ENCODE measurements at places on chromosomes 12 and 14.

GRCh38 chr12:12523229-12523628 lies 39.4 kb downstream of the DUSP16 start:
- DNase-seq, result no peak

- no peak for DNase-seq
Observed at GRCh38 chr12:59500915-59501314, 94.9 kb upstream of the SLC16A7 start.

DNA sequence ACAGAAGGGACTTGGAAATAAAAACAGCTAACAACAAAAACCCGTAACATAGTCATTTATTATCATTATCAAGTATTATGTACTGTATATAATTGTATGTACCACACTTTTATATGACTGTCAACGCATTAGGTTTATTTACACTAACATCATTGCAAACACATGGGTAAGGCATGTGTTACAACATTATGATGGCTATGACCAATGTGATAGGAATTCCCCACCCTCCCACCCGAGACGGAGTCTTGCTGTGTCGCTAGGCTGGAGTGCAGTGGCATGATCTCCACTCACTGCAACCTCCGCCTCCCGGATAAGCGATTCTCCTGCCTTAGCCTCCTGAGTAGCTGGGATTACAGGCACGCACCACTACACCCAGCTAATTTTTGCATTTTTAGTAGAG lies 82.6 kb downstream of the ERC1 start:
- DNase-seq, result no peak

- DNase-seq, result no peak
Observed at GRCh38 chr12:59803735-59804134, 207.9 kb downstream of the SLC16A7 start.

DNA sequence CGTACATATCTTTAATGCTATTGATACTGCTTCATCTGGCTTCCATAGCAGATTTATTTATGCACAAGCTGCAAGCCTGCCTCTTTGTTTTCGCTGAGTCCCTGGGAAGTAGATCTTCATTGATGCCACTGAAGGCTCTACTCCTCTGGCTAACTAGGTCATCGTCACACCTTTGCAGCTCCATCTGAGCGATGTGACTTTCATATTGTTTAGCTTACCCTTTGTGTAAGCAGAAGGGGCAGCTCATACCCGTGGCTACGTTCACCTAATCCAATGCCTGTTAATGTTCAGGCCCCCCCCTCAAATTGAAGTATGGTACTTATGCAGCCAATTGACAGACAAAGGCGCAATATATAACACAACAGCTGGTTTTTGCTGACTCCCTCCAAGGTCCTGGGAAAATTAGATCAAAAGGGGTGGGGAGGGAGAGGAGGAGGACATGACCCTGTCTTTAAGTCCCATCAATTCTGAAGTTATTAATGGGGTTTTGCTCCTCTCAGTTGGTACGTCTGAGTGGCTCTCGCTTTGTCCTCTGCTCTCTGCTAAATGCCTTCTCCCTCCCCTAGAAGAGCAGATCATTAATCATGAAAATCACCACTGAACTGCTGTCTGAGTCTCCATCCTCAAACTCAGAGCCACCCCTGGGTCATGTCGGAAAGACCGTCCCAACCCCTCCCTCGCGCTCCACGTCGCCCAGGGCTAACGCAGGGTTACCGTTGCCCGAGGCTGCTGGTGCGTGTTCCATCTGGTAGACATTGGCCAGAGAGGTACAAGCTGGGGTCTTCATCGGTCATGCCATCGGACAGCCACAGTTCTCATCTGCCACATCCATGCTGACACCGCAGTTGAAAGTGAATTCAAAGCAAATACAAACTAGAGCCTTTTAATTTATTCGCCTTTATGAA lies 128.8 kb downstream of the ADGRD1 start:
- no peak for DNase-seq

DNA sequence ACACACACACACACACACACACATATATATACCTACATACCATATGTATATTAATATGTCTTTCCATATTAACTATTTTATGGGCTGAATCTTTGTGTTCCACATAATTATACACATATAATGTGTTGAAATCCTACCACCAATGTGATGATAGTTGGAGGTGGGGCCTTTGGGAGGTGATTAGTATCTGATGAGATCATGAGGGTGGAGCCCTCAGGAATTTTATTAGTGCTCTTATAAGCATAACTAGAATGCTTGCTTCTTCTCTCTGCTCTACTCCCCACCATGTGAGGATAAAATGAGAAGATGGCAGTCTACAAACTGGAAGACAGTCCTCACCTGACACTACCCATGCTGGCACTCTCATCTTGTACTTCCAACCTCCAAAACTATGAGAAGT lies 1193.5 kb upstream of the FLRT2 start:
- no peak for DNase-seq

- peak; percentile 38 for DNase-seq
Observed at GRCh38 chr12:1691123-1692007, 495 bp downstream of the ADIPOR2 start.

DNA sequence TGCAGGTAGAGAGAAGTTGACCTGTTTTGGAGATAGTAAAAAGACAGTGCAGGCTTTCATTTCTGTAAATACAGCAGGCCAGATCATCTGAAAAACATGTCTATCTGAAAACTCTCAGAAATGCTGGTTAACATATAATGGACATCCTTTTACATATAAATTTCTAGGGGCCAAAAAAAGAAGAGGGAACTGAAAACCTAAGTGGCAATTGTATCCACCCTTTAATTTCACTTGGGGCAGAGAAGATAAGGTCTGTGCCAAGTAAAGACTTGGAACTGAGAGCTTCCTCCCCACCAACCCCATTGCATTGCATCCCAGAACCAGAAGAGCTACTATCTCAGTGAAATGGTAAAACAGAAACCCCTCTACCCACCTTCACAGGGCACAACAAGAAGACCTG lies 141.0 kb downstream of the SRGAP1 start:
- DNase-seq, result no peak

GRCh38 chr12:63907561-63907960 lies 63.1 kb downstream of the SRGAP1 start:
- no peak for DNase-seq

GRCh38 chr12:46366771-46367170 lies 5.8 kb downstream of the SLC38A2 start:
- no peak for DNase-seq

GRCh38 chr14:65588426-65589140 lies 176.1 kb downstream of the FUT8 start:
- DNase-seq, result no peak

- DNase-seq, result no peak
Observed at GRCh38 chr14:54646626-54647025, 79.7 kb downstream of the SAMD4A start.

- no peak for DNase-seq
Observed at GRCh38 chr12:16610743-16611142, 4.8 kb upstream of the LMO3 start.

DNA sequence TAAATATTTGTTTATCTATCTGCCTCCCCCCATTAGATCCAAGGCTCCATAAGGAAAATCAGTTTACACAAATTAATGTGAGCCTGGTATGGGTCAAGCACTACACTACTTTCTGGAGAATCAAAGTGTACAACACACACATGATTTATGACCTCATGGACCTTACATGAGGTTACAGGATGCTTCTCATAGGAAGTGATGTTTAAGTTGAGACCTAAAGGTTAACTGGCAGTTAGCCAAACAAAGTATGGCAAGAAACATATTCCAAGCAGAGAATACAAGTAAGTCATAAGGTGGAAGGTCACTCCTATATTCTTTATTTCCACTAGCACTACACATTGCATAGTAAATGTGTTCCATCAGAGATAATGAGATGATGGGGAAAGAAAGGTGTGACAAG lies 39.2 kb downstream of the OSBPL8 start:
- no peak for DNase-seq

GRCh38 chr12:30391766-30392366 lies 303.8 kb downstream of the IPO8 start:
- no peak for DNase-seq

- peak; percentile 80 for DNase-seq
Observed at GRCh38 chr14:101961011-101961721, 3.2 kb upstream of the DYNC1H1 start.

DNA sequence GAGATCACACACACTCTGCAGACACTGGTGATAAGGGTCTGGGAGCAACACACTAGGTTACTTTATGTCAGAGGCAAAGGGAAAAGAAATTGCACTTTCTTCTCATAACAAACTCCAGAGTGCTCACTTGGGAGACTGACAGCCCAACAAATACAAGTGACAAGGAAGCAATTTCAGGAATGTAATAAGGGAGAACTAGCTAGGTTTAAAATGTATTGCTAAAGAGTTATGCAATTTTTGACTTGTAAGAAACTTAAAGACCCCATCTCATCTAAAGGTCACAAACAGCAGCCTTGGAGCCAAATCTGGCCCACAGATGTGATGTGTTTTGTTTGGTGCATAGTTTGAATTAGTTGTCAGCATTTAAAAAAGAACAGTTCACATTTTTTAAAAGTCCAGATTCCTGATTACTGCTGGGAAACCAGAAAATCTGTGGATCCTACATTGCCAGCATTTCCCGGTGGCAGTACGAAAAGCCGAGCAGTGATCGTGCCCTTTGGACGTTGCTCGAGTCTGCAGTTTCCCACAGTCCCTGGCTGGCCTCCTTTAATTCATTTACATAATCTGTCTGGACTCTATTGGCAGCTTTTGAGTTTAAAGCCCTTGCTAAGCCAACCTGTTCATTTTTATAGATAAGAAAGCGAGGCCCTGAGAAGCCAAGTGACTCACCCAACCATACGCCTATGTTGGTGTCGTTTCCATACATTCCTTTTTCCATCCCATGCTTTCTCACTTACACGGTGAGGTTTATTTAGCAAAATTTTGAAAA lies 42.0 kb upstream of the ETV6 start:
- no peak for DNase-seq

GRCh38 chr14:63492391-63492790 lies 50.8 kb downstream of the PPP2R5E start:
- no peak for DNase-seq

GRCh38 chr14:50350975-50351374 lies 38.9 kb downstream of the DMAC2L start:
- no peak for DNase-seq

DNA sequence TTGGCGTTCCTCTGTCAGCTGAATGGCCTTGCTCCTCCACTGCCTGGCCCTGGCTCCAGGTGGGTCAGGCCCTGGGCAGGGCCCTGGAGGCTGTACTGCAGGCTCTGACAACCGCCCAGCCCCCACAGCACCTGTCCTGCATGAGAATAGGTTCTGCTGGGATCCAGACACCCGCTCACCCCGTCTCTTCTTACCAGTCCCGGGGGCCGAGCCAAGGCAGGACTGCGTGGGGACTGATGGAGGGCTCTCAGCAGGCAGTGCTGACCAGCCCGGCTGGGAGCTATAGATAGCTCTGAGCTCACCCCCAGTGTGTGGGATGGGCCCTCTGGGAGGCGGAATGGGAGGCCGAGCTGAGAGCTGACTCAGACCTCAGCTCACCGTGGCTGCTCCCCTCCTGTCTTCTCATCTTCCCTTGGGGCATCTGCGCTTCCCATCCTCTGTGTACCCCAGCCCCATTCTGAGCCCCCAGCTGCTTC lies 39.6 kb downstream of the TEAD4 start:
- DNase-seq, result no peak

DNA sequence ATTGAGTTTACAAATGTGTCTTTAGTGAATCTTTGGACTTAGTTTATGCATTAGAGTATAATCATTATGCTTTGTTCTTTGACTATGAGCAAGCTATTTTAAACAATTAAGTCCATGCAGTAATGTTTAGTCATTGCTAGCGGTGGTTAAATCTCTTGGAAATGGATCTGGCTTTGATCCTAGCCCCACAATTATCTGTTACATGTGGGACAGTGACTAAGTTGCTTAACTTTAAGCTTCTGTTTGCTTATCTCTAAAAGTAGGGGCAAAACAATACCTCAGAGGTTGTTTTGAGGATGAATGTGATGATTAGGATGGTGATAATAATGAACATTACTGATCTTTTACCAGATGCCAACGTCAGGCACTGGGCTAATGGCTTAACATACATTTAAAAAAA lies 124.2 kb downstream of the NPAS3 start:
- no peak for DNase-seq

Data from activated CD4-positive, alpha-beta T cell treated with anti-CD3 and anti-CD28 coated beads, Interleukin-2, amount 50 U/mL, for 48 hours (primary cell).